NCI-H187 treated with DMSO at 0.1 percent for 48 hours (cell line): ENCODE measurements at places on chromosomes 4 and X.

DNA sequence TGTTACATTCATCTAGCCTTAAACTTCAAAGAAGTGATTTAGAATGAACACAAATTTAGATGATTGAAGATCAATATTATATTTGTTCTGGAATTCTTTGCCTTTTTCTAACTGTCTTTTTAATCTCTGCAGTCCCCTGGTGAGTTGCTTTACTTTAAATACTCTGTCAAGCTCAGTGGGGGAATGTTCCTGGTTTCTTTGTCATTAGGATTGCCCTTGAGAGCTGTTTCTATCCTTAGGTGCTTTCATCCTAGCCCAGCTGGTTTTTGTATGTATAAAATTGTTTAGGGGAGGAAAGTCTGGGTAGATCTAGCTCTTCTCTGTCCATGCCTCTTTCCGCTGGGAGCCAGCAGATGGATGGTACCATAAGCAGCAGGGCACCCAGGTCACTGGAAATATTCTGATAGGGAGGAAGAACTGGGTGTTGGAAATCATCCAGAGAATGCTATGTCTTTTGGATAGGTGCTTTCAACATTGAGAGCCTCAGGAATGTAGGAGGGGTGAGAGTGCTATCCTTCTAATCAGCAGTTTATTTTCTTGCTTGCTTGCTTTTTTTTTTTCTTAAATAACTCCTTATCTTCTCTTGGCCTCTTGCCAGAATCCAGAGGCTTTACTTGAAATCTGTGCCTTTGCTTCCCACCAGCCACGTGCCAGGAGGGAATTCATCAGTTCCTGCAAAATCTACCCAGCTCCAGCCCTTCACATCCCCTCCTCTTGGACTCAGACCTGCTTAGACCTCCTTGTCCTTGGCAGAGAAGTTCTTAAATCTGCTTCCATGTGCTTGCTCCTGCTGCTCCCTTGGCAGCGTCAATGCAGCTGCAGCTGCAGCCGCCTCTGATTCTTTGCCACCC lies 215.3 kb upstream of the ANXA3 start:
- DNase-seq: no peak

DNA sequence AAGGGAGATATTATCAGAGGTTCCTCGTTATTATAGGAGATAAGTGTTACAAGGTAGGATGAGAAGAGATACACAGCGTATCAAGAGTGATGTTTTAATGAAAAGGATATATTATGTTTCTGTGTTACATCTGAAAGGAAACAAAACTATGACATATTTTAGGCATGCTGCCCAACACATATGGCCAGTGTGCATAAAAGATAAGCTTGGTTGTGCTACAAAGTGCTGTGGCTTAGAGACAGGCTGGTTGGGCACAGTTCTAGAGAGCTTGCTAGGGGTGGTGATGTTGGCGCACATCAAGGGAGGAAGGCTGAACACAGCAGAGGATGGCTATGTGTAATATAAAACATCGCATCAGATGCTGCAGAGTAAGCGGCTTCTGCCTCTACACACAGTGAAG lies 42.4 kb downstream of the TRAM1L1 start:
- DNase-seq: no peak

GRCh38 chr4:3491681-3492405 lies 28.7 kb downstream of the DOK7 start:
- DNase-seq: no peak

- DNase-seq: no peak
These were observed 30.2 kb downstream of the ASB5 start for GRCh38 chr4:176238826-176239225.

- DNase-seq: no peak
These were observed 4.0 kb upstream of the NEUROG2 start for GRCh38 chr4:112519689-112520597.

DNA sequence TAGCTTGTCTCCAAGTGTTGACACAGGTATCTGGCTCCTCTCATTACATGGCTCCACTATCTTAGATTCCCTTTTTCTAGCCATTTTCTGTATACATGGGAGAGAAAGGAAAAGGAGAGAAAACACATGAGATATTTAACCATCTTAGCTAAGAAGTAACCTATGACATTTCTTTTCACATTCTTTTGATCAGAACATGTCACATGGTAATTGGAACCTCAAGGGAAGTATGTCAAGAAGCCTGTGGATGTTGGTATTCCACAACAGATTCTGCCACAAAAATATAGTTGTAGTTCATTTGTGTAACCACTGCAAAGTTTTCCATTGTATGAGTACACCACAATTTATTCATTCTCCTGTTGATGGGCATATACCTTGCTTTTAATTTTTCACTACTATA lies 18.7 kb upstream of the GABRB1 start:
- no peak for DNase-seq

DNA sequence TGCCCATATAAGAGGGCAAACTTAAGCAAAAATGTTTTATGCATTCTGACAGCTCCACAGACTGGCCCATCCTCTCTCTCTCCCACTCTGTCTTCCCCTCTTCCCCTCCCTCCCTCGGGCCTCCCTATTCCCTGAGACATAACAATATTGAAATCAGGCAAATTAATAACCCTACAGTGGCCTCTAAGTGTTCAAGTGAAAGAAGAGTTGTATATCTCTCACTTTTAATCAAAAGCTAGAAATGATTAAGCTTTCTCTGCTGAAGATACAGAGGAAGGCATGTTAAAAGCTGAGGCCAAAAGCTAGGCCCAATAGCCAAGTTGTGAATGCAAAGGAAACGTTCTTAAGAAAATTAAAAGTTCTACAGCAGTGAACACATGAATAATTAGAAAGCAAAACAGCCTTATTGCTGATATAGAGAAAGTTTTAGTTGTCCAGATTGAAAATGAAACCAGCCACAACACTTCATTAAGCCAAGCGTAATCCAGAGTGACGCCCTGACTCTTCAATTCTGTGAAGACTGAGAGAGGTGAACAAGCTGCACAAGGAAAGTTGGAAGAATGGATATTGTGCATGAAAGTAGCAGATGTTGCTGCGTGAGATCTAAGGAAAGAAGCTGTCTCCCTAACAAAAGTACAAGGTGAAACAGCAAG lies 54.9 kb downstream of the USO1 start:
- no peak for DNase-seq

DNA sequence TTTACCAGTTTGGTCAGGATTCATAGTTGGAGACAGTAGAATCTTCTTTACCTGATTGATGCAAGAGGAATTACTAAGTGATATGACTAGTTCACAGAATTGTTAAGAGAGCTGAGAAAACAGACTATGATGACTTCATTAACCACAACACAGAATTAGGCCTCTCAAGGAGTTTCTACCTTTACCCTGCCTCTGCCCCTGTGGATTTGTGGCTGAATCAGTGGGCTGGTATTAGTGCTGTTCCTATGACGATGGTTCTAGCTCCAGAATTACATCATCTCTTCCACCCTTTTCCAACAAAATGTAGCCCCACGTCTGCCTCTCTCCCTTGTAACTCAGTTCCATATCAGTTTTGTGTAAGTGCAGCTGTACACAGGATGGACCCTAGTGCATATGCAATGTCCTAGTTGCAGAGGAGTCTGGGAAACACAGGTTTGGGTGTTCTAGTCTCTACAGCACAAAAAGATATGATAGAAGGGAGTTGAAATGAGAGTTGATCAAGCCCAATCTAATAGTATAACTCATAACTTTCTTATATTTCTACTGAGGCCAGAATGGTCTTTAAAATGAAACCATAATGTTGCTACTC lies 99.3 kb downstream of the ANXA5 start:
- DNase-seq: no peak
